ENCODE measurements at places on chromosomes 6 and 20.

- DNase-seq = peak; percentile 21
Observed at GRCh38 chr6:33590531-33591198, 10.6 kb upstream of the BAK1 start.

DNA sequence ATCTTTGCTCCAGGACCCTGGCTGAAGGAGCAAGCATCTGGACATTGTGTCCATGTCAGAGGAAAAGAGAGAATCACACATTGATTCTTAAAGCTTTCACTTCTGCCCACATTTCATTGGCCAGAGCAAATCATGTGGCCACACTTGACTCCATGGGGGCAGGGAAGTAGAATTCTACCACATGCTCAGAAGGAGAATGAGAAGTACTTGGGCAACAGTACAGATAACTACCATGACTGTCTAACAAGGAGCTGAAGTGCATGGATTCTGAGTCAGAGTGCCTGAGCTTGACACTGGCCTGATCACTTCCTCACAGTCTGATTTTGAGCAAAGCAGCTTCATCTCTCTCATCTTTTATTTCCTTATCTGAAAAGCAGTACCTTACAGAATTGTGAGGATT is 38.6 kb downstream of the GHRH start:
- no peak for DNase-seq

DNA sequence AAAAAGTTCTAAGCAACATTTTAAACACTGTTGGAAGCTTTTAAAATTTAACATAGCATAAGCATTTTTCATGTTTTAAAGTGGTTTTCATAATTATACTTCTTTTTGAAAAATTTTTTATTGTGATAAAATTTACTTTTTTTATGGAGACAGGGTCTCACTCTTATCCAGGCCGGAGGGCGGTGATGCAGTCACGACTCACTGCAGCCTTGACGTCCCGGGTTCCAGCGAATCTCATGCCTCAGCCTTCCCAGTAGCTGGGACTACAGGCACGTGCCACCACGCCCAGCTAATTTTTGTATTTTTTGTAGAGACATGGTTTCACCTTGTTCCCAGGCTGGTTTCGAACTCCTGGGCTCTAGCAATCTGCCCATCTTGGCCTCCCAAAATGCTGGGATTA is 46.1 kb upstream of the TULP4 start:
- no peak for DNase-seq

- no peak for DNase-seq
Observed at GRCh38 chr20:39861381-39861780, 827.7 kb downstream of the MAFB start.

- DNase-seq = no peak
Observed at GRCh38 chr6:157602521-157603295, 220.3 kb upstream of the SNX9 start.

GRCh38 chr20:64111841-64112641 is 4.7 kb upstream of the NPBWR2 start:
- peak; percentile 17 for DNase-seq

GRCh38 chr6:163738725-163739407 is 324.3 kb downstream of the QKI start:
- DNase-seq = no peak

DNA sequence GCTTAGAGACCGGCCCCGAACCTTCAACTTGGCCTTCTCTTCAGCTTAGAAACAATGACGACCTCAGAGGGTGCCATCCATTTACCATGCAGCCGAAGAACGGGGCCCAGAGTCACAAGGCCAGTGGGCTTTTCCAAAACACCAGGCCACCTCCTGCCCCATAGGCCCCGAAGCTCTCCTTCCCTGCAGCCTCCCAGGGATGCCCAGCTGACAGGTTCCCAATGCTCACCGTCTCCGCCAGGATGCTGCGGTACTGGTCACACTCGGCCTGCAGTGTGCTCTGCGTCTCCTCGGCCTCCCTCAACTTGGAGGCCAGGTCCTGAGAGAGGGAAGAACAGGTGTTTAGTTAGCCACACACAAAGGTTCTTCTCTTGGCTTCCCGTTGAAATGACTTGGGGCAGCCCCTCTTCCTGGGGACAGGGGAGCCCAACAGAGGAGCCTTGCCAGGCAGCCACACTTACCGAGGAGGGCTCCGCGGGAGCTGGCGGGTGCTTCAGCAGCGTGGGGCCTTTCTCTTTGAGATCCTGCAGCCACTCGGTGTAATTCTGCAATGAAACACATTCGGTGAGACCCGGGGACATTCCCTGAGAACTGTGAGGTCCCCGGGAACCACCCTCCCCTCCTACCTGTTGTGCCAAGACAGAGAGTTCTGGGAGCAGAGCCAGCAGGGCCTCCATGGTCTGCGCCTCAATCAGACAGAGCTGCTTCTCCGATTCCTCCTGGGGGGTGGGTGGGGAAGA is 51.5 kb downstream of the DSTN start:
- DNase-seq = peak; percentile 13

DNA sequence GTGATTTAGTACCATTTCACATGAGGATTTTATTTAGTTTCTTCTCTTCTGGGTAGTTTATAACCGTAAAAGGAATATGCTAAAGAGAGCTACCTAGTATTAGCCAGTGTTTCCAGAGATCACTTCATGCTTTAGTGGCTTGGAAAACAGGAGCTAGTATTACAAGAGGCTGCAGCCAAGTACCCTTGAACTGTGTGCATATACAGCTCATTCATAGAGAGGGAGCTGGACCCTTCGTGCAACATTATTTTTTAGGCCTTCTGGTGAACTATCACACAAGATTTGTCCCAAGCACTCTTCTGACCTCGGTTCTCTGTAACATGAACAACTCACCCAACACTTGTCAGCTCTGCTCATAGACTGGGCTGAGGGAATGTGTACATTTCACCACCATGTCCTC is 74.9 kb upstream of the RIN2 start:
- DNase-seq = no peak

DNA sequence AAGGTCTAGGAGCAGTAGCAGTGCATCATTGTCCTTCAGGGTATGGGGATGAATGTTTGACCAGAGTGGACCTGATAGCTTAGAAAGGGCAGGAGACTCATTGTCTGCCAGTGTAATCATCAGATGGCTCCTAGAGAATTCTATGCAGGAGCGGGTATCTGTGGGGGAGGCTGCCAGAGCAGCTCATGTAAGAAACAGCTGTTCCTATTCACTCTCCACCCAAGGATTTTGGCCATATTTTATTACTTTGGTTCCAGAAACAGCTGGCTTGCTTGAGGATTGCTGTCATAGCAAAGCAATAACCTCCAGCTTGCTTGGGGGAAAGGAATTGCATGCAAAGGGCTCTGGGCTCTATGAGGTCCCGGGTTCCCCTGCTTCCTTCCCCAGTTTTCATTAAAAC is 44.1 kb downstream of the RALY start:
- DNase-seq = peak; percentile 67

- no peak for DNase-seq
Observed at GRCh38 chr20:34689486-34689885, 12.6 kb upstream of the PIGU start.

DNA sequence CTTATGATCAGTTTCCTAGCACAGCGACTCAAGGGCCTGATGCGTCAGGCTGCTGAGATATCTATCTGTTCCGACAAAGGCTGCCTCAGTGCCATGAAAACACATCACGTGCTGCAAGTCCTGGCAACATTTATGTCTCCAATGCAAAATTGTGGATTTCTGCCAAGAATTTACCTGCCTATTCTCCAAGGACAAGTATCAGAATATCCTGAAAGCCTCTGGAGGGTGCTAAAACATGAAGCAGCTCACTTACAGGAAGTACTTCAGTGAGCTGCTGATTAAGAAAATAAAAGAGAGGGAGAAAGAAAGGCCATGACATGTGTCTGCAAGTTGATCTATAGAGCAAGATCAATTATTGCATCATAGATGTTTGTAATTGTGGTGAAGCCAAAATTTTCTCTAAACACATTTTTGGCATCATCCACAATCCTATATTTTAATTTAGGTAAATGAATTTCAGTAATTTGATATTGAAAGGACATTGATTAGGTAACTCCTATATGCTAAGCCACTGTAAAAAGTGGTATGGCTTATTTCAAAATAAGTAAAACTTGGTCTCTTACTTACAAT is 25.8 kb upstream of the TPBG start:
- no peak for DNase-seq

DNA sequence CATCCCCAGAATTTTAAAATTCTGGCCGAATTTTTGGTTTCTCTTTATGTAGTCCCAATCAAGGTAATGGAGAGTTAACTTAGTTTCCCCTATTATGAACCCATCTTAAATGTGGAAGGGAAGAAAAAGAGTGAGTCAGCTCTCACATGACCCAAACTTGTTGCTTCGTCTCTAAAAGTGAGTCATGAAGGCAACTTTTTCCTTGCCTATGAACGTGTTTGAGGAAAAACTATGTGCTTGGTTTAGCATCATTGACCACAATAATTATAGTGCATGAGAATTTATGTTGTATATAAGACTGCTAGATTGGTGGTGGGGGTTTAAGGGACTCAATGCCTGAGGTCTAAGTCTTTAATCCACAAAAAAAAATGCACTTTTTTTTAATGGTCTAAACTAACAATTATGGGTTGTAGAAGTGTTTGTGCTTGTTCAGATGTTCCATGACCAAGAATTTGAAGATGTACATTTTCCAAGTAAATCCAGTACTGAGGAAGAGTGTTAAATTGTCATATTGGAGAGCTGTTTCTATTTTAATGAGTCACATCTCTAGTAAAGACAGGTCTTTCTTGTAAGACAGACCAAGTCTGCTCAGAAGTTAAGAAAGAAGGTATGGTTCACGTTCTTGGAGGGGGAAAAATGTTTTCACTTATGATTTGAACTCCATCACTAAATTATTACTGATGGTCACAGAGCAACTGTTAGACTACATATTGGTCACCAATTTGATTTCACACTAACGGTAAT is 409.9 kb upstream of the MARCKS start:
- DNase-seq = no peak

DNA sequence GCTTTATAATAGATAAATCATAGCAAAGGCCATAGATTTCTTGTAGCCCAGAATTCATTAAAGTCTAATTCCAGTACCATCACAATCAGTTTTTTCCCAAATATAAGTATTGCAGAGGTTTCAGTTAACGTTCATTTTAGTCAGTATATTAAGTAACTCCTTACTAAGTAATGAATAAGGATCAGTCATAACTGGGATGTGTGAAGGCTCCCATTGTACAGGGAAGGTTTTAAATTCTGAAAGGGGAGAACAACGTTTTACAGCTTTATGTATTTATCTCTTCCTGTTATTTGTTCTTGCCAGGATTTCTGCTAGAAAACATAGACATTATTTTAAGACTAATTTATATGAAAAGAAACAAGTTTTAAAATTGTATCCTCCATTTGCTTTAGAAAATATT is 215.5 kb upstream of the LAMP5 start:
- DNase-seq = no peak

DNA sequence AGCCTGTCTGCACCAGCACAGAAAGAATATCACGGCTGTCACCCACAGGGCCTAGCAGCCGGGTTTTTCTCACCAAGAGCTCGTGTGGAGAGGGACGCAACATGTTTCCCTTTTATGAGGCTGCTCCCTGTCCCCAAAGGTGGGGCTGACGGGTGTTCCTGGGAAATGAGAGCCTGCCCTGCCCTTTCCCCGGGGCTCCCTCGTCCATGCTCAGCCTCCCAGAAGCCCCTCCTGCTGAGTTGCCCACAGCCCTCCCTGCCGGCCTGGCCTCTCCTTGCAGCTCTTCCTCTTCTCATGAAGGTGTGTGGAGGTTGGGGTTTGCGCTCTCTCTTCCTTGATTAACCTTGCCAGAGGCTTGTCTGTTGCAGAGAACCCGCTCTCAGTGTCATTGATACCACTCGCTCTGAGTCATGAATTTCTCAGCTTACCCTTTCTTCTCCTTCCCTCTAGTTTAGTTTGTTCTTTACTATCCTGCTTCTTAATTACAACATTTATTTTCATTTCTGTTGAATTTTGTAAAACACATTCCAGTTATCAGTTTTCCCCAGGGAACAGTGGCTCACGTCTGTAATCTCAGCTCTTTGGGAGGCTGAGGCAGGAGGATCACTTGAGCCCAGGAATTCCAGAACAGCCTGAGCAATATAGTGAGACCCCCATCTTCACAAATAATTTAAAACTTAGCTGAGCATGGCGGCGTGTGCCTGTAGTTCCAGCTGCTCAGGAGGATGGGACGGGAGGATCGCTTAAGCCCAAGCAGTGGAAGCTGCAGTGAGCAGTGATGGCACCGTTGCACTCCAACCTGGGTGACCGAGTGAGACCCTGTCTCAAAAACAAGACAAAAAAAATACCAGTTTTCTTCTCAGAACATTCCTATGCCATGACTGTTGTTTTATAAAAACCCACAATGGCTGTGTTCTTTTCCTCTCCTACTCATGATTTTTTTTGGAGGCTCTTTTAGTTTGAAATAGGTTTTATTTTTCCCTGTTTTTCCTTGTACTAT is 103.8 kb downstream of the TMEM242 start:
- DNase-seq = no peak

DNA sequence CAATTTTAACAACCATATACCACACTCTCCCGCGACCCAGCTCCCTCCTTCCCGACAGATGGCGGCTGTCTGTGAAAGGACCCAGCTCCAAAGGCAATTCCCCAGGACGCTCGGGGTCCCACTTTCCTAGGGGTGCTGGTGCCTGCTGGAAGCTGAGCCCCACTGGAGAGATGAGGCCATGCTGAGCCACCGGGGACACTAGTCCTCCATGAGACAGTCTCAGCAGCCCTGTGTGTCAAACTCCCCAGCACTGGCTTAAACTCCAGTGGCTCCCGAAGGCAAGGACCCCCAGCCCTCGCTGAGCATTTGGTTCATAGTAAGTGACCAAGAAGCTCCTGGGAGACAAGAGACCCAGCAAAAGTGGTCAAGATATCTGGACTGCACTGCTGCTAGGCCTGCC is 52.1 kb downstream of the SLC2A10 start:
- DNase-seq = no peak

DNA sequence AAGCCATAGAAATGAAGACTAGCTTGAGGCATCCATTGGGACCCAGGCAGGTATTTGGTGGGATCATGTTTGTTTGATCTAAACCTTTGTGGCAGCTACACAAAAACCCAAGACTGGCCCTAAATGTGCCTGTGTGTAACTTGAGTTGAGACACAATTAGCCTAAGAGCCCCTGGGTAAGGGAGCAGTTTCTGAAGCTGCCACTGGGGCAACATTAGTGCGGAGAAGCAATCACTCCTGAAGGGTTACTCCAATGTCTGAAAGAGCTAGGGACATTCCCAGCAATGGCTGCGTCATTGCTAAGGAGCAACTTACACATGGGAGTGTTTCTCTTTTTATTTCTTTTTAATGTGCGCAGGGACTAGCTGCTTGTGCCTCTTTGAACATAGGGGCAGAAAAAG is 67.9 kb upstream of the EEF1E1 start:
- no peak for DNase-seq

DNA sequence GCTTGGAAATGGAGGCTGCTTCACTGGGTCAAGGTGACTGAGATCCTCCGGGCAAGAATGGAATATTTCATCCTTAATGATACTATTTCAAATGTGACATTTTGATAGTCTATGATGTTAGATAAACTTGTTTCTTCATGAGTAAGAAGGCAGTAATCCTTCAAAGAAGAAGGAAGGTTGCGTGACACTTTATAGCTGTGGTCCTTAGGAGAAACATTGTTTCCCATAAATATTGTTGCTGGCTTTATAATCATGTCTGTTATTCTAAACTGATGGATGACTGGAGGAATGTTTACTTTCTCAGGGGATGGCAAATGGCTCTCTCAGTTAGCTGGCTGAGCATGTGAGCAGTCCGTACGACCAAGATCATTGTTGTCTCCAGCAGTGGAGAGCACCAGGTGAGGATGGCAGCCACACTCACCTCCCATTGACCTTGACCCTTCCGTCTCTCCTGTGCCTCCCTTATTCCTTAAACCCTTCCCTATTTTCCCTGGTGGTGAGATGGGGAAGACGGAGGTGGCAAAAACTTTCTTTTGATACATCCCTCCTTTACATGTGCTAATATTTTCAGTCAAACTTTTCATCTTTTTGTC is 171.2 kb upstream of the OLIG3 start:
- DNase-seq = no peak

- DNase-seq = no peak
Observed at GRCh38 chr6:118186672-118187567, 279.9 kb downstream of the SLC35F1 start.
